Panc1 (cell line): ENCODE measurements at places on chromosomes 7 and 10.

DNA sequence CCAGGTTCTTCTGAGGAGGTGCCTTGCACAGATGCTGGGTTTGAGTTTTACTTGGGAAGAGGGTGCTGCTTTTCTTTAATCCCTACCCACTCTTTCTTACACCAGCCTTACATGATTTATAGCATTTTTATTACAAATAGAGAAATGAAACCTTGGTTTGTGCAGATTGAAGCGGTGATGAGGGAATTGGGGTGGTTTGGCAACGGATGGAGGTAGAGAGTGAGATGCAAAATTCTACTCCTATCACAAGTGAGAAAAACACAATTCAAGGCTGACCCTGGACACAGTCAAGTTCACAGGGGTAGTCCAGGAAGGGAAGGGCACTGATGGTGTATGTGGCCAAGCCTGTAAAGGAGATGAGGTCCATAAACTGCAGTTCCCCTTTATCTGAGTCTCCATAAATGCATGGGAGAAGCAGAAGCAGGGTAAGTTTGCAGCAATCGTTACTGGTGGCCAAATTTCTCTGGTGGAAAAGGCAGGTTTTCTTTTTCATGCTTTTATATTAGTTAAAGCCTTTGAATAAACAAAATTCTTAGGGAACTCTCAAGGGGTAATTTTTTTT is 214.3 kb downstream of the JAZF1 start:
- H3K36me3 ChIP-seq, result no peaks in the 10 kb centered on the region
- H3K4me3 ChIP-seq, result no peak overlapping the region
- H3K4me1 ChIP-seq, result no peaks in the 10 kb centered on the region
- H3K27ac ChIP-seq, result no peak overlapping the region
- DNase-seq, result no peak

- H3K4me1 ChIP-seq, result peaks cover 2% of the 10 kb centered on the region; the same call in 1 of the 2 replicates
- no peak for DNase-seq
- H3K27ac ChIP-seq, result peak overlapping the region; percentile 37; the same call in 1 of the 2 replicates
- H3K36me3 ChIP-seq, result no peaks in the 10 kb centered on the region
Observed at GRCh38 chr7:11665357-11665756, 166.6 kb downstream of the THSD7A start.

DNA sequence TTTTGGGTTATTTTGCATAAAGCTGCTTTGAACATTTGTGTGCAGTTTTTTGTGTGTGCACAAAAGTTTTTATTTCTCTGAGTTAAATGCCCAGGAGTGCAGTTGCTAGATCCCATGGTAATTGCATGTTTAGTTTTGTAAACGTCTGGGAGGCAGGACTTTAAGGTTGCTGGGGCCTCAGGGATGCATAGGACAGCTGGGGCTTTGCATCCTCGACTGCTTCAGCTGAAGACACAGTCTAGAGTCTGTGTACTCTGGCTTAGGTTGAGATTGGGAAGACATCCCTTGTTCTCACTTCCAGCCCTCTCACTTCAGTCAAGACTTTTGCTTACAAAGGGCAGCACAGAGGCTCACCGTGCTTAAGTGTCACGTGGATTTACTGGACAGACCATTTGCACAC is 94.5 kb upstream of the INSYN2A start:
- no peak for DNase-seq
- no peaks in the 10 kb centered on the region for H3K36me3 ChIP-seq
- no peaks in the 10 kb centered on the region for H3K27me3 ChIP-seq
- no peaks in the 10 kb centered on the region for H3K4me1 ChIP-seq
- H3K4me3 ChIP-seq, result no peak overlapping the region
- no peak overlapping the region for H3K27ac ChIP-seq

GRCh38 chr7:75968561-75969001 is 25.8 kb downstream of the TMEM120A start:
- H3K27me3 ChIP-seq, result no peaks in the 10 kb centered on the region
- H3K27ac ChIP-seq, result no peak overlapping the region
- H3K4me3 ChIP-seq, result no peak overlapping the region
- H3K4me1 ChIP-seq, result no peaks in the 10 kb centered on the region
- DNase-seq, result no peak

DNA sequence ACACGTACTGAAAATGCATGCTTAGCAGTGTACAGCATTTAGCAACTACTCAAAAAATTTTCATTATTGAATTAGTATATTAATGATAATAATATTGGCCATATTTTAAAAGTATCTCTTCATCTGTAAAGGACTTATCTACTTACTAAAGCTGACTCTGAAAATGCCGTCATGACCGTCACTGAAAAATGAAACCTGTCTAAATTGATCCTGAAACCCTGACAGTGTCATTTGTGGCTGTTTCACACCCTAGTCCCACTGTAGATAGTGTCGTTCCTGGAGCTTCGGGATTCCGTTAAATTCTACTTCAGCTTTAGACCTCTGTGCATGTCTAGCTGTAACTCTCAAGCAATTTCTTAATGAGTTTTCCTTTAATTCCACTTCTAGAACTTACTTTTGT is 35.8 kb upstream of the EZH2 start:
- no peaks in the 10 kb centered on the region for H3K27me3 ChIP-seq
- H3K27ac ChIP-seq, result no peak overlapping the region
- no peak overlapping the region for H3K4me3 ChIP-seq
- DNase-seq, result no peak

DNA sequence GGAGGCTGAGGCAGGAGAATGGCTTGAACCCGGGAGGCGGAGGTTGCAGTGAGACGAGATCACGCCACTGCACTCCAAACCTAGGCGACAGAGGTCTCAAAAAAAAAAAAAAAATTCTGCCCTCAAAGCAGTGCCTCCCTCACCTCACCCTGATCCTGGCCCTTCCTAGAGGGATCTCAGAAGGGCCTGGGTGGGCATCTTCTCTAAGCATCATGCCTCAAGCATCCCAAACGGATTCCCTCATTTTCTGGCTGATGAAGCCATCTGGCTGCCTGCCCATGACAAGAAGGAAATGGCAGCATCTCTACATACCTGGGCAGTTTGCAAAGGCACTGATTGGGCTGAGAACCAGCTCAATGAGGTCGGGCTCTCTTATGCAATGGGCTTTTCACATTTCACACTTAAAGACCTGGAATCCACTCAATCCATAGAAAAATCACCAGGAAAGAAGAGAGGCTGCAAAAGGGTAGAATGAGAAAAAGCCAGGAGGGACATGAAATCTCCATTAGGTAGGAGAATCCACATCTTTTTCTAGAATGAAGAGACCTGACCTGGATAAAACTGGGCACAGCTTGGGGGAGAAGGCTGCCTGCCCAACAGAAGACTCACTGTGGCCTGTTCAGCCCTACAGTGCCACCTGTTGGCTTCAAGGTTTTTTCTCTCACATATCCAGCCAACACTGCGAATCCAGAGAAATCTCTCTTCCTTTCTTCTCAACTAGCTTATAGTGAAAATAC is 48.1 kb downstream of the PDLIM1 start:
- H3K36me3 ChIP-seq, result peaks cover 2% of the 10 kb centered on the region; the same call in 1 of the 2 replicates
- H3K4me1 ChIP-seq, result peaks cover 32% of the 10 kb centered on the region
- H3K27me3 ChIP-seq, result no peaks in the 10 kb centered on the region
- no peak overlapping the region for H3K4me3 ChIP-seq
- H3K27ac ChIP-seq, result peak overlapping the region; percentile 75

DNA sequence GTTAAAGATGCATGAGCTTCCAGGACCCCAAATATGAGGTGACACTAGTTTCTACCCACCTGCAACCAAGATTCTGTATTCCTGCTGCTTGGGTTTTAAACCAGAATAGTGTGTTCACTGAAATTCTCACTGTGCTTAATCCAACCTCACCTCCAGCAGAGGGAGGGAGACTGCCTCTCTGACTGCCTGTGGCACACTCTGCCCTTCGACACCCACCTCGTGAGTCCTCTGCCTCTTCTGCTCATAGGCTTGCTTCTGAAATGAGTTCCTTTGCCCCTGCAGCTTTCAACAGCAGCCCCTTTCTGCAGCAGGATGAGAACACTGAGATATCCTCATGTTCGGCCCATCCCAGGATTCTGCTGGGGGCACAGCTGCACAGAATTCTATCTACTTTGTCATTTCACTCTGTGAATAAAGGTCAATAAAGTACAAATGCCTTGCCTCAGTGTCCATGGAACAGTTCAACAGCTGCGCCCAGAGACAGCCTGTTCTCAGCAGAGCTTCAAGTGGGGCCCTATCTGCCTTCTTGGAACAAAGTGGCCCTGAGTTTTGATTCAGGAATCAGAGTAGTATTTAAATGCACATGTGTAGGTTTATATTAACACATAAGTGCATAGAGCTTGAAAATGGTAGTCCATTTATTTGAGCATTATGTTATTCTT is 632.5 kb downstream of the TNS3 start:
- no peak for DNase-seq
- H3K36me3 ChIP-seq, result no peaks in the 10 kb centered on the region
- no peak overlapping the region for H3K27ac ChIP-seq
- no peak overlapping the region for H3K4me3 ChIP-seq
- H3K27me3 ChIP-seq, result no peaks in the 10 kb centered on the region
- no peaks in the 10 kb centered on the region for H3K4me1 ChIP-seq

GRCh38 chr10:95477175-95477520 is 84.0 kb downstream of the SORBS1 start:
- DNase-seq, result no peak
- H3K4me1 ChIP-seq, result peaks cover 31% of the 10 kb centered on the region
- no peaks in the 10 kb centered on the region for H3K36me3 ChIP-seq
- peak overlapping the region; percentile 44 for H3K27ac ChIP-seq
- H3K4me3 ChIP-seq, result no peak overlapping the region

DNA sequence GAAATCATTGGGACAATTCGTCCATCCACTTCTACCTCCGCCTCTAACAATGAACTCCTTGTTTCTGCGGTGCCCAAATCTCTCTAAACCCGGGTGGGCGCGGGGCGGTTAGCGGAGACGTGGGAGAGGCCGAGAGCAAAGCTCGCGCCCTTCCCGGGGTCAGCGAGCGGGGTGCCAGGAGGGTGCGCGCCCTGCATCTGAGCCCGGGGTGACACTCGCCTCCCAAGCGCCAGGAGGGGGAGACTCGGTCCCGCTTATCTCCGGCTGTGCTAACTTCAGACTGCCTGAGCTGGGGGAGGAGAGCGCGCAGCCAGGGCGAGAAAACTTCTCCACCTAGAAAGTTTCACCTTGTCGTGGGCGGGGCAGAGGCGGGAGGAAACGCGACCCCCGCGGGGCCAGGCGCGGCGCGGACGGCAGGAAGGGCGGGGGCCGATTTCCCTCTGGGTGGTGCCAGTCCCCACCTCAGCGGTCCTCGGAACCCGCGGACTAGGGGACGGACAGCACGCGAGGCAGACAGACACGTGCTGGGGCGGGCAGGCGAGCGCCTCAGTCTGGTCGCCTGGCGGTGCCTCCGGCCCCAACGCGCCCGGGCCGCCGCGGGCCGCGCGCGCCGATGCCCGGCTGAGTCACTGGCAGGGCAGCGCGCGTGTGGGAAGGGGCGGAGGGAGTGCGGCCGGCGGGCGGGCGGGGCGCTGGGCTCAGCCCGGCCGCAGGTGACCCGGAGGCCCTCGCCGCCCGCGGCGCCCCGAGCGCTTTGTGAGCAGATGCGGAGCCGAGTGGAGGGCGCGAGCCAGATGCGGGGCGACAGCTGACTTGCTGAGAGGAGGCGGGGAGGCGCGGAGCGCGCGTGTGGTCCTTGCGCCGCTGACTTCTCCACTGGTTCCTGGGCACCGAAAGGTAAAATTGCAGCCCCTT is at the start of gene MET:
Gene MET (plus strand): TSS at position 516 of the 915 bp plus-strand sequence. CDS start 26,889 bp downstream, outside the sequence.
- peak; percentile 69 for DNase-seq
- H3K36me3 ChIP-seq, result peaks cover 3% of the 10 kb centered on the region; the same call in 1 of the 2 replicates
- peak within 1 kb of the TSS; percentile 86 for H3K4me3 ChIP-seq
- H3K4me1 ChIP-seq, result peaks cover 33% of the 10 kb centered on the region
- peak within 1 kb of the TSS; percentile 94 for H3K27ac ChIP-seq

- no peaks in the 10 kb centered on the region for H3K4me1 ChIP-seq
- no peak overlapping the region for H3K4me3 ChIP-seq
- no peaks in the 10 kb centered on the region for H3K36me3 ChIP-seq
Observed at GRCh38 chr7:37113661-37114355, 334.9 kb downstream of the ELMO1 start.

- H3K27ac ChIP-seq, result no peak overlapping the region
- peaks cover 5% of the 10 kb centered on the region; the same call in 1 of the 2 replicates for H3K27me3 ChIP-seq
- no peaks in the 10 kb centered on the region for H3K36me3 ChIP-seq
- no peak for DNase-seq
- peaks cover 3% of the 10 kb centered on the region; the same call in 1 of the 2 replicates for H3K4me1 ChIP-seq
Observed at GRCh38 chr7:143906151-143906550, 4.2 kb upstream of the TCAF1 start.

DNA sequence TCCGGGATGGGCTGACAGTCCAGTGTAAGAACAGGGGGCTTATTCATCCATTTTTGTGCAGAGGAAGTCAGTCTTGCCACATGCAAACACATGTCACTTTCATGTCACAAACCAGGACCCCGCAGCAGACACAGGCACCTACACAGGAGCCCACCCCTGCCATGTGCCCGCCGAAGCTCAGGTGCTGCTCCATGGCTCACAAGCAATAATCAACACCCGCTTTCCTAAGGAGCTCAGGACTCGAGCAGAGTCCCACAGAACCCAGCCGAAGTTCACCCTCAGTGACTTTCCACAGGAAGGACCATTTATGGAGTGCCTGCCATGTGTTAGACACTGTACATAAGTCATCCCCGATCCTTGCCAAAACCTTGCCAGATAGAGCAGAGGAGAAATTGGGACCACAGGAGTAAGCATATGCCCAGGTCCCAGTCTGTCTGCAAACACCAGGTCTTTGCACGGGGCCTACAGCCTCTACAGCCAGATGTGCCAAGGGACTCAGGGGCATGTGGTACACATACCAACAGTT is 99.4 kb downstream of the EBF3 start:
- no peak overlapping the region for H3K27ac ChIP-seq
- no peaks in the 10 kb centered on the region for H3K4me1 ChIP-seq
- no peaks in the 10 kb centered on the region for H3K27me3 ChIP-seq
- DNase-seq, result no peak
- no peaks in the 10 kb centered on the region for H3K36me3 ChIP-seq

GRCh38 chr10:113285305-113285704 is 267.5 kb upstream of the HABP2 start:
- no peak overlapping the region for H3K27ac ChIP-seq
- DNase-seq, result no peak
- no peaks in the 10 kb centered on the region for H3K4me1 ChIP-seq
- 0 out of 2 replicates have a peak, but pooled peaks cover 4% of the 10 kb centered on the region for H3K27me3 ChIP-seq
- H3K4me3 ChIP-seq, result no peak overlapping the region
- H3K36me3 ChIP-seq, result no peaks in the 10 kb centered on the region

GRCh38 chr7:51019191-51019844 is 236.6 kb upstream of the GRB10 start:
- DNase-seq, result no peak
- H3K36me3 ChIP-seq, result no peaks in the 10 kb centered on the region
- H3K4me3 ChIP-seq, result no peak overlapping the region

GRCh38 chr7:17545348-17545747 is 246.9 kb downstream of the AHR start:
- H3K4me3 ChIP-seq, result no peak overlapping the region
- H3K27ac ChIP-seq, result no peak overlapping the region
- H3K36me3 ChIP-seq, result no peaks in the 10 kb centered on the region
- H3K4me1 ChIP-seq, result no peaks in the 10 kb centered on the region

DNA sequence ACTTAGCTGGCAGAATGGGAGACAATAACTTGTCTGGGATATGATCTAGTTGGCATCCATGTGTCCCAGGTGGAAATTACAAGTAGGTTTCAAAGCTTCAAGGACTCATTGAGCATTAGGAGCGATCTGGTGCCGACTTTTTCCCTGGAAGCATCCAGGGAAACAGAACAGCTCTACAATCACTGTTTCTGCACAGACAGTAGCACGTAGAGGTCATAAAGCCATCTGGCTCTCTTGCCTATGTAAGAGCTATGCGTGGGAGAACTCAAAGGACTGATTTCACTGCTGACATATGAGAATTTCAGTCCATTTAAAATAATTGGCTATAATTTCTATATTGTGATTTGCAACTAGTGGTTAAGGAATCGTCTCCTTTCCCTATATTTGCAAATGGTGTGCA is 791.7 kb downstream of the REEP3 start:
- DNase-seq, result no peak
- no peak overlapping the region for H3K4me3 ChIP-seq
- no peak overlapping the region for H3K27ac ChIP-seq

- no peak for DNase-seq
- H3K27ac ChIP-seq, result no peak overlapping the region
- H3K27me3 ChIP-seq, result no peaks in the 10 kb centered on the region
- no peak overlapping the region for H3K4me3 ChIP-seq
Observed at GRCh38 chr7:88357781-88358525, 51.3 kb upstream of the STEAP4 start.
